Fibroblast of the aortic adventitia (primary cell): ENCODE measurements at places on chromosomes 3 and 15. TPM values are rescaled to one million over a fixed set of nuclear protein-coding genes. Genes with fewer than 3 reads are reported as not detected.

CFAP91 gene
- total RNA-seq = 0.81 and 0.98 TPM in 2 replicates

CIB2 gene
- total RNA-seq = 2.3 and 4.3 TPM in 2 replicates

NEDD4 gene
- 8.1 and 34.3 TPM in 2 replicates for total RNA-seq

COL7A1 gene
- 8.6 and 10.2 TPM in 2 replicates for total RNA-seq

SUSD5 gene
- total RNA-seq = 1.8 and 2.9 TPM in 2 replicates

FOXL2NB gene
- total RNA-seq = not detected in 2 replicates

MORC1 gene
- not detected in 2 replicates for total RNA-seq

EFL1 gene
- 18.6 and 36.7 TPM in 2 replicates for total RNA-seq

GPR15 gene
- total RNA-seq = not detected in 2 replicates

TOP2B gene
- total RNA-seq = 76.6 and 176 TPM in 2 replicates

EXD1 gene
- not detected in 2 replicates for total RNA-seq

P2RY12 gene
- total RNA-seq = 0.18 and 0.82 TPM in 2 replicates

NMNAT3 gene
- total RNA-seq = 1.5 and 1.8 TPM in 2 replicates

TXNRD3 gene
- total RNA-seq = 13.2 and 27.9 TPM in 2 replicates

HHLA2 gene
- total RNA-seq = not detected in 2 replicates

DNA sequence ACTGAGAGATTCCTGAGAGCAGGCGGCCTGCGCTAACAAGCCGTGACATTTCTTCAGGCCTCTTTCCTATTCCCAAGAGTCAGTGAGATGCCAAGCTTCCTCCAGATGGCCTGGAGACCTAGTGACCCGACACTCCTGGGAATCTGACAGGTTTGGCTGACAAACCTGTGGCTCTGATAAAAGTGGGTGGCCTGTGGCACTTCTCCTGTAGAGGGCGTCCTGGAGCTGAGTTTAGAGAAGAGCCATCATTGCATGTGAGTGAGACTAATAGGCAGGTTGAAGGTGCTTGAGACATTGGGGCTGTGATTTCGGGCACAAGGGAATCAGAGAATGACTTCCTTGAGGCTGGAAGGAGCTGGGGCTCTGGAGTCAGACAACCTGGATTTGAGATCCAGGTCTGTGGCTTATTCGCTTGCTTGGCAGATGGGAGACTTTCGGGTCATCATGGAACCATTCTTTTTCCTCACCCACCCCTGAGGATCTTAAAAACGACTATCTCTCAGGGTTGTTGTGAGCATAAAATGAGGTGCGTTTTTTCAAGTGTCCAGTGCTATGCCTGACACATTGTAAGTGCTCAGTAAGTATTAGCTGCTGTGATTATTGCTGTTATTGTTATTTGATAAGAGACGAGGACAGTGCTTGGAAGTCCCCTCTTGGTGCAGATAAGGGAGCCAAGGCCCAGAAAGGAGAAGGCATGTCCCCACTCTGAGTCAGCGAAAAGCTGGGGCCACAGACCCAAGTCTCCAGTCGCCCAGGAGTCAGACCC is 77.2 kb downstream of the SCN10A start:
- DNase-seq = peak; percentile 48

DNA sequence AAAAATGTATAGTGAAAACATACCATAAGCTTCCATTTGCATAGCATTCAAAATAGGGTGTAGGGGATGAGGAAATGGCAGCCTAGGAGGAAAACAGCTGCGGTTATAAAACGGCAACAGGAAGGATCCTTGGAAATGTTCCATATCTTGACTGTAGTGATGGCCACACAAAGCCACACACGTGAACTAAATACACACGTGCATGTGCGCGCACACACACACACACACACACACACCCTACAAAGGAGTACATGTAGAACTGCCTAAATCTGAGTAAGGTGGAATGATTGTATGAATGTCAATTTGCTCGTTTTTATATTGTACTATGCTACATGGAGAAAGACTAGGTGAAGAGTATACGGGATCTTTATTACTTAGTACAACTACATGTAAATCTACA is 3.9 kb upstream of the IREB2 start:
- DNase-seq = no peak

DNA sequence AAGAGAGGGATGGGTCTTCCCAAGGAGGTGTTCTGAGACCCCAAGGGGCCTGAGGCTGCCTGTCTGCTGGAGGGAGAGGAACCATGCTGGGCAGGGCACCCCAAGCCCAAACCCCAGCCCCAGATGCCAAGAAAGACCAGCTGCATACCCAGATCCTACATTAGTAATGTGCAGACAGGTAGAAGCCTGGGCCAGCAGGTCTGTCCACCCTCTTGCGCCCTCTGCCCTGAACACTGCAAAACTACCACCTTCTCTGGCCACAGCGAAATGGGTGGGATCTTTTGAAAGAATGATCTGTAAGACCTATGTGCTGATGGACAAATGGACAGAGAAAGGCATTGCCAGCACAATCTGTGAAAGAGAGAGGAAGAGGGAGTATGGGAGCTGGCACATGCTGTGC is 283.2 kb downstream of the EPHB1 start:
- DNase-seq = no peak

- DNase-seq = no peak
Measured at GRCh38 chr3:51257870-51258269, 127.2 kb upstream of the MANF start.

- DNase-seq = no peak
Measured at GRCh38 chr3:168285506-168285905, 189.8 kb upstream of the GOLIM4 start.

DNA sequence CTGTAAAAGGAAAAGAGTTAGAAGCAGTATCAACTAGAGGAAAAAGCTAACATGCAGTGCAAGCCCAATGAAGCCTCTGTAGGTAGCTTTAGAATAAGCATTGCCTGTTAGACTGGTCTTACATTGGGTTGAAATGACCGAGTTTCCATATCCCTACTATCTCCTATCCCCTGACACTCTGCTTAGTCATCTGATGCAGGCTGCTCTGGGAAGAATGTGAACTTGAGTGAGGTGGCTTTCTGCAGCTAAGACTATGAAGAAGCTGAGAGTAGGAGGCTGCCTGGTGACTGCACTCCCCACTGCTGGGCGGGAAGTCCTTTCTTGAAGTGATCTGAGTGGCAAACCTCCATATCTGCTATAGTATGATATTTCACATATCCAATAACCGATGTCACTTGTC is 64.7 kb downstream of the OXSM start:
- DNase-seq = peak; percentile 57

- peak; percentile 13 for DNase-seq
Measured at GRCh38 chr3:105385819-105386508, 19.3 kb downstream of the ALCAM start.

DNA sequence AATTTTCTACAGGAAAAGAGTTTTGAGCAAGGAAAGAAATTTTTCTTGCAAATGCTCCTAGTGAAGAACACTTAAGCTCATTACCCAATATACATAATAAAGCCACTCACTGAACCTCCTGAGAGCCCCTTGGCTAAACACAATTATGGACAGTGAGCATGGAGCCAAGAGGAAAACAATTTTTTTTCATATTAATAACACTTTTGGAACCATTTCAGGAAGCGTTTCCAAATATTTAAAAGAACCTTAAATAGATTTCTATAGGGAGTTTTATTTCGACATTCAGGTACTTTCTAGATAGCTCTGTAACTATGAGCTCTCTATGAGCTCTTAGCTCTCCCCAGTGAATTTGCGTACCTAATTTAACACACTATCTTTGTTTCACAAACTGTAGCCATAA is 581.1 kb downstream of the ZNF385D start:
- no peak for DNase-seq

- no peak for DNase-seq
Measured at GRCh38 chr15:24627443-24627842, 48.1 kb upstream of the NPAP1 start.

DNA sequence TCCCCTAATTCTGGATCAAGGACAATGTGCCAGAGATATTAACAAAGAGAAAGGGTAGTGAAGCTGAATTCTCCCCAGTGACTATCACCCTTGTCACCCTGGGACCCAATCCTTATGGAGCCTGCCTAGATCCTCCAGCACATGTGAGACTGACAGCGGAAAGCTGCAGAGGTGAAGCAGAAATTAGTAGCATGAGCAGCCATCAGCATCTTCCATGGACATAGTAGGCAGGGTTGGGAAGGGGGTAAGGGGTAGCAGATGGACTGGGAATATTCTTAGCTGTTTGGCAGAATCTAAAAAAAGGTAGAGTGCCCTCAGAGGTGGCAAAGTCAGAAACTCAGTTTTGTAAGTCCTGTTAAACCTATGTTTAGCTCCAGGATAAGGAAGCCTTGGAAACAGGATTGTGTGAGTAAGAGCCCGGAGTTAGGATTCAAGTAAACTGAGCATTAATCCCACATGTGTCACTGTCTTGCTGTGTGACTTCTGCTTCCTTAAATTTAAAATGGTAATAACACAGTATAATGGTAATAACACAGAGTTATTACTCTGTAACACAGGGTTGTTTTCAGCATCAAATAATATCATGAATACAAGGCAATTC is 14.5 kb downstream of the GOLIM4 start:
- DNase-seq = no peak

DNA sequence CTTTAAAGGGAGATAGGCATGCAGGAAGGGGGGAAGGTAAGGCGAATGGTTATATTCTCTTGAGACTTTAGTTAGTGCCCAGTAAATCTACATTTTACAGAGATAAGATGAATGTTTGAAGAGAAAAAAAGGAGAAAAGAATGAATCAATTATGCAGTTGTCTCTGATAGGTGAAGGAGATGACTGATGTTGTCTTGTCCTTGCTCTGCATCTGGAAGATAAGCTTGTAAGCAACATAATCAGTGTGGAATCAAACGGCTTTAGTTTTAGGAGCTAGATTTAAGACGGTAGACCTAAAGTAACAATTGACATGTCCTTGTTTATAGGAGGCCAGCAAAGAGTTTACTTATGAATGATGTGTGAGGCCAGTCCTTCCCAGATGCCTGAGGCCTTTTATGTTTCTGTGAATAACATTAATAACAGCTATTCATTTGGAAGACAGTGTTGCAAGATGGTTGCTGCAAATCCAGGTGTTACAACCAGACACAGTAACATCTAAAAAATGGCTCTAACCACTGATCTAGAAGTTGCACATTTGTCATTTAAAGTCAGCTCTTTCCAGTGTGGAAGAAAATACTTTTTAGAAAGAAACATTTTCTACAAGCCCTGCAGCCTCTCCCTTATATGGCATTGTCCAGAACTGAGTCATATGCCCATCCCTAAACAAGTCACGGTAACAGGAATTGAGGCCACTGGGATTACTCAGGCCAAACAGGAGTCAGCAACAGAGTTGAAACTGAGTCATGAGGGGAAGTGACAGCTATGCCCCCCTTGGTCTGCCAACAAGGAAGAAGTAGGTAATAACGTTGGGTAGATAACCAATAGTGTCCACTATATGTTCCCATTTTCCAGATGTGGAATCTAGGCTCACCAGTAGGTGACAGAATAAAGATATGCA is 77.5 kb upstream of the FBN1 start:
- DNase-seq = peak; percentile 81

GRCh38 chr15:99303907-99304306 is 52.6 kb downstream of the LRRC28 start:
- no peak for DNase-seq

DNA sequence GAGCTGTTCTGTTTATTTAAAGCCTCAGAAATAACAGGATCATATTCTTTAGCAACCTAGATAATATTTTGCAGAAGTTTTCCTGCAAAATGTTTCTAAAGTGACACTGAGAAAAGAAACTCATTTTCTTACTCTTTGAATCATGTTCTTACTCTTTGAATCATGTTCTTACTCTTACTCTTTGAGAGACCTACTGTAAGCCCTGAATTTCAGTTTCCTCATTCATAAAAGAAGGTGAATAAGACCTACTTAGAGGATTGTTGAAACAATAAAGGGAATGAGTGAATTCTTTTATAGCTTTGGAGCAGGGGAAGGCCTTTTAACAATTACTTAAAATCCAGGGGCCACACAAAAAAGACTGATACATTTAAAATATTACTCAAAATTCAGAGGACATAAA is 221.7 kb upstream of the CMC1 start:
- no peak for DNase-seq

- DNase-seq = no peak
Measured at GRCh38 chr3:156655819-156656550, 18.4 kb upstream of the TIPARP start.

DNA sequence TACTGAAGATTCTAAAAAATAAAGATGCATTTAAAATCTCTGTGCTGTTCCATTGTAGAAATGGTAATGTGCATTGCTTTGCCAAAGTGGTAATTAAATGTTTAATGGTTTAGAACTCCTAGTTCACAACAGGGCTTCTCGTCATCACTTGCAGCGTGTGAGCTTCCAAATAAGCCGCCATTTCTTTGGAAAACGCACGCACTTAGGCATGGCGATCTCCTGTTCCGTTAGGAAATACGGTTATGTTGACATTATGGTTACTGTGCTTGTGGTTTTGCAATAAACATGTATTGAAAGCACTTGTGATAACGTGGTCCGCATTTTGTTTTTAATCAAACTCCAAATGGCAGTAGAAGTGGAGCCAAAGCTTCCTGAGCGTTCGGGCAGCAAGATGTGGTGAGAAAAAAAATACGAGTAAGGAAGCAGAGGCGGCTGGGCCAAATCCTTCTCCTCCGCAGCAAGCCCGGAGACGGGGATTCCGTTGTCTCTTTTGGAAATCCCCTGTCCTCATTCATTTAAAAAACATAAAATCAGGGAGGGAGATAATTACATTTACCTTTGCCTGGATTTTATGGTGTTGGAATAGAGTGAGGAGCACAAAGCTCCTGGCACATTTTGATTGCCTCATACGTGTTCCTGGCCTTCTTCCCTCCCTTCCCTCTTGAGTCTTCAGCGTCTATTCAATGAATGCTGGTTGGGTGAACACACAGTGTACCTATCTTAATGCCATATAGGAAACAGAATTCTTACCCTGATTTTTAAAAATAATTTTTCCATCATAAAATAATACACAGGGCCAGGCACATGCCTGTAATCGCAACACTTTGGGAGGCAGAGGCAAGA is 97.5 kb downstream of the SLC49A4 start:
- DNase-seq = no peak

- DNase-seq = no peak
Measured at GRCh38 chr3:143056372-143056771, 55.0 kb downstream of the U2SURP start.

DNA sequence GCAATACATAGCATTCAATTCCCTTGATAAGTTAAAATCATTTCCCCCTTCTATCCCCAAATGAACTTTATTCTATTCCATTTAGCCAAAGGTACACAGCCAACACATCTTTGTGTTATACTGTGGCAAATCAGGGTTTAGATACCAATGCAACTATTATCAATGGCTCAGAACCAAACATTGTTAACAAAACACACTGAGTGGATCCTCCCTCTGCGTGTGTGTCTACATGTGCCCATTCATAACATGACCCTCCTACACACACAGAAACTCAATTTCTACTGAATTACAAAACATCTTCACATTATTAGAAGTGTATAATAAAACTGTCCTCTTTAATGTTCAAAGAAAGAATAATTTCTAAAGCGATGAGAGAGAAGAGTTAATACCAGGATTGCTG is 1.3 kb downstream of the TTBK2 start:
- DNase-seq = peak; percentile 30
